ENCODE measurements at places on chromosomes 6 and 20. TPM values are rescaled to one million over a fixed set of nuclear protein-coding genes. Genes with fewer than 3 reads are reported as not detected.

- no peaks in the 10 kb centered on the region for H3K36me3 ChIP-seq
- no peak overlapping the region for H3K4me3 ChIP-seq
- peaks cover 65% of the 10 kb centered on the region for H3K27me3 ChIP-seq
- H3K27ac ChIP-seq, result no peak overlapping the region
Observed at GRCh38 chr6:166667796-166668610, 41.0 kb upstream of the RPS6KA2 start.

- DNase-seq, result no peak
- H3K36me3 ChIP-seq, result peaks cover 13% of the 10 kb centered on the region
Observed at GRCh38 chr6:7324520-7324919, 11.5 kb upstream of the SSR1 start.

- DNase-seq, result no peak
- H3K27me3 ChIP-seq, result peaks cover 18% of the 10 kb centered on the region
- no peaks in the 10 kb centered on the region for H3K36me3 ChIP-seq
- H3K27ac ChIP-seq, result no peak overlapping the region
- no peak overlapping the region for H3K4me3 ChIP-seq
- H3K4me1 ChIP-seq, result no peaks in the 10 kb centered on the region
Observed at GRCh38 chr6:31430449-31430848, 27.1 kb downstream of the MICA start.

Gene GPR6
- not detected for total RNA-seq

Gene C4A
- total RNA-seq, result 16.2 TPM

DNA sequence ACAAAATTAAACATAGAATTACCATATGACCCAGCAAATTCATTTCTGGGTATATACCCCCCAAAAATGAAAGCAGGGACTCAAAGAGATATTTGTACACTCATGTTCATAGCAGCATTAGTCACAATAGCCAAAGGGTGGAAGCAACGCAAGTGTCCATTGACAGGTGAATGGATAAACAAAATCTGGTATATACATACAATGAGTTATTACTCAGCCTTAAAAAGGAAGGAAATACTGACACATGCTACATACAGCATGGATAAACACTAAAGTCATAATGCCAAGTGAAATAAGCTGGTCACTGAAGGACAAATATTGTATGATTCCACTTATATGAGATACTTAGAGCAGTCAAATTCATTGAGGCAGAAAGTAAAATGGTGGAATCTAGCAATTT is 5.3 kb upstream of the STX11 start:
- H3K4me1 ChIP-seq, result no peaks in the 10 kb centered on the region
- H3K36me3 ChIP-seq, result no peaks in the 10 kb centered on the region
- no peak overlapping the region for H3K4me3 ChIP-seq
- H3K27me3 ChIP-seq, result no peaks in the 10 kb centered on the region
- H3K27ac ChIP-seq, result no peak overlapping the region
